GM18507 (cell line): ENCODE measurements at places on chromosomes 16 and 17.

- DNase-seq = no peak
These were observed 94.8 kb downstream of the RMI2 start for GRCh38 chr16:11439790-11440656.

GRCh38 chr17:8465356-8465755 lies 29.7 kb downstream of the NDEL1 start:
- DNase-seq = no peak

- no peak for DNase-seq
These were observed 5.2 kb downstream of the ATMIN start for GRCh38 chr16:81040842-81041241.

- DNase-seq = no peak
These were observed at the start of gene KCNJ12 for GRCh38 chr17:21376081-21376758. TSS of gene KCNJ12 (plus strand) at chr17:21376357. CDS start at chr17:21415343, 38,986 bp downstream.

- no peak for DNase-seq
These were observed 23.4 kb upstream of the ZFHX3 start for GRCh38 chr16:73071131-73071940.

DNA sequence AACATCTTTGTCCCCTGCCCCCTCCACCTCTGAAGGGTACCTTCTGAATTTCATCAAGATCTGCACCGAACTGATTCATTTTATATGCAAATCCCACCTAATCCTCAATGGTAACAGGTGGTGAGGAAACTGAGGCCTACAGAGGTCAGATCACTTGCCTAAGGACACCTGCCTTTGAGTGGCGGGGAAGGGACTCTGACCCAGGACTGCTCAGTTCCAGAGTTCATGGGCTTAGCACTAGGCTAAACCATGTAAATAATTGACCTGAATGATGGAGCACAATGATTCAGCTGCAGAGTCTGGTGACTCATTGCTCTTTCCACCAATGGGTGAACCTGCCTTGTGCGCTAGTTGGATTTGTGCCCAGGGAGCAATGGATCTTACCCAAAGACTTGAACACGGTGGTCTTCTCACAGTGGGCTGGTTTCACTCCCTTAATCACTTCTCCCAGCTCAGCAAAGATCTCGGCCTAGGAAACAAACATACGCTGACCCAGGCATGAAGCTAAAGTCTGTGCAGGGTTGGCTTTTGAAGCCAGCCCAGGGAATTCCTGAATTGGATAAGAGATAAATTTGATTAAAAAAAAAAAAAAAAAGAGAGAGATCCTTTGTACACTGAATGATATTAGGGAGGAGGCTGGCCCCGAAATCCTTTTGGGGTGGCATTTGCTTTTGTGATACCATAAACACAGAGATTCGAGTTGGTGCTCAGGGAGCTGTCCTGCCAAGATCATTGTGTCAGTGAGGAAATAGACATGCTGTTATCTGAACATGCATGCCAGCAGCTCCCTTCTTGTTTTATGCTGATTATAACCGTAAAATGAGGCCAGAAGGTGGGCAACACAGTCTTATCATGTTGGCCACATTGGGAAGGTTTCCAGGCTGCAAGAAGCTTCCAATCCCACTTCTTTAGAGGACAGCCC lies 17.0 kb downstream of the CRYM start:
- no peak for DNase-seq

- no peak for DNase-seq
These were observed 34.6 kb downstream of the RGS9 start for GRCh38 chr17:65171752-65172151.

GRCh38 chr16:535446-536405 lies 8.2 kb downstream of the CAPN15 start:
- no peak for DNase-seq

- DNase-seq = no peak
These were observed 32.3 kb upstream of the HS3ST3A1 start for GRCh38 chr17:13634021-13634420.

DNA sequence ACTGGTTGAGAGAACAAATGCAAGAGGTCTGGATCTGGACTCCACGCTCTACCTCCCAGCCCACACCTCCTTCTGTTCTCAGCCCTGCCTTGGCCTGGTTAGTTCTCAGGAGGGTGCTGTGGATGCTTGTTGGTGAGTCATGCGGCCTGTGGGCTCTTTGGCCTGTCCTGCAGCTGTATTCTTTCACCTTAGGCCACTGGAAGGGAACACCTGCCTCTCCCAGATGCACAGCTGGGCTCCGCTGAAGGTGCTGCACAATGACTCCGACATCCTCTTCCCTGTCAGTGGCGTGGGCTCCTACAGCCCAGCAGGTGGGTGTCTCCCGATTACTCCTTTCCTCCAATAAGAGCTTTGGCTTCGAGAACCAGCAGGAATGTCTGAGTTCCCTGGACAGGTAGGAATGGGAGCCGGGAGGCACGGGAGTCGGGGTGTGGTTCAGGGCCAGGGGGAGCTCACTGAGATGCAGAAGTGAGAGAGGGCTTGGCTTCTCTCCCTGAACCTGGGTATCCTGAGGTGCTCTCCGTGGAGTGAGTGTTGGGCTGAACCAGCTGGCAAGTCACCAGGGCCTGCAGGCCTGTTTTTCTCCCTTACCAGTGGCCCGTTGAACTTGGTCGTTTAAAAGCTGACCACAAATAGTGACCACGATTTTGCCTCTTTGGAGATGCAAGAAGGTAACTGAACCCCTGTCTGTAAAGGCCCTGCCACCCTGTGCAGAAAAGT lies 85.0 kb downstream of the SNX29 start:
- DNase-seq = no peak
